ENCODE measurements at places on chromosomes 5 and 9.

DNA sequence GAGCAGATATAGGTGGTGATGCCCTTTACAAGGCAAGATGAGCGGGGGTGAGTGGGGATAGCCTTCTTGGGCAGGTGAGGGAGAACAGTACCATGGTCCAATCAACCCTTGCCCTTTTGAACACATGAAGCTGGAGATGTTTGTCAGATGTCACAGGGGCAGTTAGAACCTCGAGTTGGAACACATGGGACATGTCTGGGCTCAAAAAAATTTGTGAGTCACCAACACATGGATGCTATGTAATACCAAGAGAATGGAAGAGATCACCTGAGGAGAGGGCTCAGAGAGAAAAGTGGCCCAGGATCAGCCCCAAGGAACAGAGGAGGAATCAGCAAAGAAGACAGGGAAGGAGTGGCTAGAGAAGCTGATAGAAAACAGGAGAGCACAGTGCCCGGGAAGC lies 4.7 kb downstream of the PHYKPL start:
- DNase-seq = no peak

GRCh38 chr9:97940741-97941140 lies 2.8 kb upstream of the HEMGN start:
- DNase-seq = no peak

DNA sequence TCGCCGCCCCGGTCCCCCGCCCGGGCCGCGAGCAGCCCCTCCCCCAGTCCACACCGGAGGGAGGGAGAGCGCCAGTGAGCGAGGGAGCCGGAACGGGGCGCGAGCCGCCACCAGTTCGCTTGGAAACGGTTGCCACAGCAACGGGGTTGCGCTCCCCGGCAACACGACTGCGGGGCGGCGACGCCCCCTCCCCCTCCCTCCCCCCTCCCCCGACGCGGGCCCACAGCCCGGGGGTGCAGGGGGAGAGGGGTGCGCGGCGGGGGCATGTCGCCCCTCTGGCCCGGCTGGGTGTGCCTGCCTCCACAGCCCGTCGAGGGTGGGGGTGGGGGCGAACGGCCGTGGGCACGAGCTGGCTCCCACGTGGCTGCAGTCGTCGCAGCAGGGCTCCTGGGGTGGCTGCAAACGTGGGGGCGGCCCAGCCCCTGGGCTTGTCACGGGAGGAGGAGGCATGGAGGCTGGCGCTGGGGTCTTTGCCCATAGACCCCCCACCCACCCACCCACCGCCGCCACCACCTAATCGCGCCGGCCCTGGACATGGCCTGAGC lies 524 bp downstream of the PRR7 start:
- DNase-seq = no peak

GRCh38 chr5:148311484-148311883 lies 739 bp upstream of the SPINK7 start:
- DNase-seq = no peak

Measured in muscle of arm (tissue), 14 donors.